ENCODE measurements at places on chromosomes 3 and 15.

GRCh38 chr3:71129611-71130431 lies 453.7 kb downstream of the FOXP1 start:
- DNase-seq: no peak

DNA sequence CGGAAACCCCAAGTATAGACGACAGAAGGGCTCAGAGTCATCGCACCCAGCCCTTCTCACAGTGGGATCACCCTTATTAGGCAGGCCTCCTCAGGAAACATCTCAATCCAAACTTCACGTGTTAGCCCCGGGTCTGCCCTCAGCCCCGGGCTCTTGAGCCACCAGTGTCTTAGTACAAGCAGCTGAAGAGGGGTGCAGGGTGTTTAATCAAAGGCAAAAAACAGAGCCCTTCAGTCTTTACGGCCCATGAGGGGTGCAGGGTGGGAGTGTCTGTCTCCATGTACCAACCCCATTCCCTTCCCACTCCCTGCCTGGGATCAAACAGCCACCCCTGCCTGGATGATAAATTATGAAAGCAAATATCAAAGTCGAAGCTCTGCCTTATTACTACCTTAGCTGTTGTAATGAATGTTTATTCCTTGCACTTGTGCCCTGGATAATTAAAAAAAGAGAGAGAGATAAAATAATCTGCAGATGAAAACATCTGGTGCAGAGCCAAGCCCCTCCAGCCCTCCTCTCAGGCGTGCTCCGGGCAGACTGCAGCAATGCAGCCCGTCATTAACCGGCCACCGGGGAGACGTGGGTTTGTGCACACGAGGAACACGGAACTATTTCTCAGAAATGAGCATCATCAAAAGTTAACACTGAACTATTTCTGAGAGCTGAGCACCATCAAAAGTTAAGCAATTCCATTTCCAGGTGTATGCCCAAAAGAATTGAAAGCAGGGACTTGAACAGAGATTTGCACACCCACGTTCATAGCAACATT lies 64.5 kb downstream of the ADAMTS17 start:
- no peak for DNase-seq

DNA sequence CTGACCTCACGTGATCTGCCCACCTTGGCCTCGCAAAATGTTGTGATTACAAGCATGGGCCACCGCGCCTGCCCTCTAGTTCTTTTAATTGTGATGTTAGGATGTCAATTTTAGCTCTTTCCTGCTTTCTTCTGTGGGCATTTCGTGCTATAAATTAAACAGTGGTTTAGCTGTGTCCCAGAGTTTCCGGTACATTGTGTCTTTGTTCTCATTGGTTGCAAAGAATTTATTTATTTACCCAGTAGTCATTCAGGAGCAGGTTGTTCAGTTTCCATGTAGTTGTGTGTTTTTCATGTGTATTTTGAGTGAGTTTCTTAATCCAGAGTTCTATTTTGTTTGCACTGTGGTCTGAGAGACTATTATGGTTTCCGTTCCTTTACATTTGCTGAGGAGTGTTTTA lies 30.1 kb downstream of the MYRIP start:
- DNase-seq: no peak

DNA sequence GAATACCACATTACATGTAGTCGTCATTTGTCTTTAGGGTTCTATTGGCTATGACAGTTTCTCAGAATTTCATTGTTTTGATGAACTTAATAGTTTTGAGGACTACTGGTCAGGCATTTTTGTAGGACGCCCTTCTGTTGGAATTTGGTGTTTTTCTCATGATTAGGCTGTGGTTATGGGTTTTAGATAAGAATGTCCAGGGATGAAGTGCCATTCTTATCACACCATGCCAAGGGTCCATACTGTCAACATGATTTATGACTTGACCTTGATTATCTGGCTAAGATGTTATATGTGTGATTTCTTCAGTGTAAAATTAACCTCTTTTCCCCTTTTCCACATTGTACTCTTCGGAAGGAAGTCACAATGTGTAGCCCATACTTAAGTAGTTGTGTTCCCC lies 135.3 kb downstream of the DIPK2A start:
- DNase-seq: no peak

- no peak for DNase-seq
Observed at GRCh38 chr3:45872569-45872968, 13.8 kb upstream of the CCR9 start.

DNA sequence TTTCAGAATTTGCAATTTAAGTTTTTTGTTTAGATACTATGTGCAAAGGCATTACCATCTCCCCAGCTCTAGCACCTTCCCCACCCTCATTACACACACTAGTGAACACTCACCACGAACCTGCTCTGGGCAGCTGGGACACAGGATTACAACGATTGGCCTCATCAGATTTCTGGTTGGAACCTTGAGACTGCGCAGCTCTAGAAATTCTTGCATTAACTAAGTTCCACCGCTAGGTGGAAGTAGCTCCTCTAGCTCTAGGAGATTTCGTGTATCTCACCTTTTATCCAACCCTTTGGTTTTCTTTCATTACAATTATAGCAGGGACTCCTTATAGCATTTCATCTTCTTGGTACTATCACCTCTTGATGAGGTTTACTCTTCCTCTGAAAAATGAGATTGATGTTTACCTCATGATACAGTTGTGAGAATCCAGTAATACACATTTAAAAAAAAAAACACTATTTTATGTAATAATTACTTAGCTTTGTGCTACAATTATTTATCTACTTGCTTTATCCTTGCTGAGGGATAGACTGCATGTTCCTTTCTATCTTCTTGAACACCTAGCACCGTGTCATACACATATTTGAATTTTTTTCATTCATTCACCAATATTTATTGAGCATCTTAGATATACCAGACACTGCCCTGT lies 28.7 kb upstream of the PLOD2 start:
- no peak for DNase-seq

- DNase-seq: no peak
Observed at GRCh38 chr3:79957066-79957465, 189.3 kb upstream of the ROBO1 start.

DNA sequence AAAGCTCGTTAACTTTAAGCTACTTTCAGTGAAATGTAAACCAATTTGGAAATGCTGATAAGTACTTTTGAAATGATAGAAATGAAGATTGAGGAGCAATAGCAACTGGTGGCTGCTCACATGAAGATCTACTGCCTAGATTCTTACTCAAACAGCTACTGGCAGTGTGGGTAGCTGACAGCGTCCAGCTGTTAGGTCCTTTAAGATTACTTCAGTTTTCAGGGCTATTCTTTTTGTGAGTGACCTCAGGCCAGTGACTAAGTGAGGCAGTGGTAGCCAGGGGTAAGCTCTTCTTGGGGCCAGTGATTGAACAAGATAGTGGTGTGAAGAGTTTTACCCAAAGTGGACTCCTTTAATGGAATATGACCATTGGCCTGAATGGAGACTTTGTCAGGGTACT lies 41.3 kb downstream of the NECTIN3 start:
- DNase-seq: no peak

- no peak for DNase-seq
Observed at GRCh38 chr15:85401108-85401774, 20.8 kb downstream of the AKAP13 start.

GRCh38 chr3:99505646-99506269 lies 132.6 kb upstream of the COL8A1 start:
- no peak for DNase-seq

- DNase-seq: no peak
Observed at GRCh38 chr3:119191800-119192199, 18.4 kb downstream of the UPK1B start.

DNA sequence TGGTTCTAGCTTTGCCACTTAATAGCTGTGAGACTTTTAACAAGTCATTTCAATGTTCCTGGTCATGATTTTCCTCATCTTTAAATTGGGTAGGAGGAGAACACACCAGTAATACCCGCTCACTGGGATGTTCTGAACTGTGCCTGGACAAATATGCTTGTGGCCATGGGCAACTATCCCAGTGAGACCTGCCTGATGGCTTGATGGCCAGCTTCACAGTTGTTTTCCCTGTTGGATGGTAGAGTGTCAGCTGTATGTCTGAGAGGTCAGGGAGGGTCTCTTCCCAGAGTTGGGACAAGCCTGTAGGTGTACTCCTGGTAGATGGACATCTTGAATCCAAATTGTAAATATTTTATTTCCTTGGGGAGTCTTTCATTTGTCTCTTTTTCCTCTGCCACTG lies 92.5 kb upstream of the PFN2 start:
- DNase-seq: no peak

DNA sequence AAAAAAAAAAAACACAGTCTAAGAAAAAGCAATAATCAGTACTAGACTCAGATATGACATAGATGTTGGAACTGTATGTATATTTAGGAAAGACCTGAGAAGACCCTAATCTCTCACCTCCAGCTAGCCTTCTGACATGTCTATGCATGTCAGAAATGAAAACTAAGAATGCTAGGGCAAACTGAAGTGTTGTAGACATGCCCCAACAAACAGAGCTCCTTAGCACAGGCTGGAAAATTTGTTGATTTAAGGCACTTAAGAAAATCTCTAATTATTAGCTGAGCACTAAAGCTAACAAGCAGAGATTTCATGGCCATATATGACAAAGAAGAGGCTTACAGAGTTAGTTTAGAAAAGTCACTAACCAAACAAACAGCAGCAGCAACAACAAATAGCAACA lies 45.5 kb upstream of the PRSS50 start:
- DNase-seq: no peak

GRCh38 chr3:176757429-176757828 lies 439.9 kb downstream of the TBL1XR1 start:
- no peak for DNase-seq
